ENCODE measurements at places on chromosomes 3 and 15.

GRCh38 chr3:139935016-139935865 is at the start of gene CLSTN2:
Gene CLSTN2, plus strand, starts transcription at chr3:139935185.
- DNase-seq: no peak

- DNase-seq: no peak
These were observed 142.3 kb upstream of the STT3B start for GRCh38 chr3:31390466-31390865.

GRCh38 chr3:116037954-116038911 is 407.1 kb downstream of the LSAMP start:
- DNase-seq: no peak

- no peak for DNase-seq
These were observed 16.8 kb downstream of the HEMK1 start for GRCh38 chr3:50585919-50586762.

- no peak for DNase-seq
These were observed 25.7 kb upstream of the MYLK start for GRCh38 chr3:123909785-123910184.

DNA sequence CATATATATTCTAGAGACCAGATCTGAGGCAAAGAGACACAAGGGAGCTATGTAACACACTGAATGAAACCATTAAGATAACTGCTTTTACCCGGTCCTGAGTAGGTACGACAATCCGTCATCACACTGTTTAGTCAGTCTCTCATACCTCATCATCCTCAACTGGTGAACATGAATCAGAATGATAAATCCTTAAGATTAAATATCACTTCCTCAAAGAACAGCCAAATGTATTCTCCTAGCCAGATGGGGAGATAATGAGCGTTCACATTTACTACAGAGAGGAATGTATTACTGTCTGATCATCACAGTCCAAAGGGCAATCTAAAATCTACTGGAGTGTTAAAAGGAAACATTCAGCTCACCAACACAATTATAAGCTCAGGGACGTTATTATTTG is 319.4 kb upstream of the STAC start:
- DNase-seq: no peak

DNA sequence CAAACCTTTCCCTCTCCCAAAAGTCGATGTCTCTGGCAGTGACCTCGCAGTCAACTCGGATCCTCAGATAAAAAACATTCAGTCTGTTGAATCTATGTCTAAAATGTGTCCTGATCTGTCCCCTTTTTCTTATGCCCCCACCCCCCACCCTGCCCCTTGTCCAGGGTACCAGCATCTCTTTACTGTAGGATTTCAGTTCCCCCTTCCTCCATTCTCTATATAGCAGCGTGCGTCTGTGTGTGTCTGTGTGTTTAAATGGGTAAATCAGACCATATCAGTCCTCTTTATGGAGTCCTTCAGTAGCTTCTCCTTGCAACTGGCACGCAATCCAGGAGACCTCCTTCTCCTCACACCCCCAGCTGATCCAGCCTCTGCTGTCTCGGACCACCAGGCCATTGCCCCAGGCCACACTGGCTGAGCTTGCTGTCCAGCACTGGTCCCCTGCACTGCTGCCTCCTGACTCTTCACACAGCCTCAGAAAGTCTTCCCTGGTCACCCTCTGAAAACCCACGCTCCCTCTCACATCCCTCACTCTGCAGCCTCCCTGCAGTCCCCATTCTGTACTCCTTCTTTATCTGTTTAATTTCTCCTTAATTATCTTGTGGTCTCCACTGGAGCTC is 1.5 kb downstream of the LRRK1 start:
- no peak for DNase-seq

GRCh38 chr3:195210266-195210973 is 60.5 kb downstream of the XXYLT1 start:
- DNase-seq: no peak

GRCh38 chr15:36688310-36689011 is 109.0 kb downstream of the CDIN1 start:
- no peak for DNase-seq

GRCh38 chr3:74347563-74348268 is 266.7 kb downstream of the CNTN3 start:
- DNase-seq: no peak

- DNase-seq: no peak
These were observed 75.0 kb downstream of the COL8A1 start for GRCh38 chr3:99713440-99713839.

DNA sequence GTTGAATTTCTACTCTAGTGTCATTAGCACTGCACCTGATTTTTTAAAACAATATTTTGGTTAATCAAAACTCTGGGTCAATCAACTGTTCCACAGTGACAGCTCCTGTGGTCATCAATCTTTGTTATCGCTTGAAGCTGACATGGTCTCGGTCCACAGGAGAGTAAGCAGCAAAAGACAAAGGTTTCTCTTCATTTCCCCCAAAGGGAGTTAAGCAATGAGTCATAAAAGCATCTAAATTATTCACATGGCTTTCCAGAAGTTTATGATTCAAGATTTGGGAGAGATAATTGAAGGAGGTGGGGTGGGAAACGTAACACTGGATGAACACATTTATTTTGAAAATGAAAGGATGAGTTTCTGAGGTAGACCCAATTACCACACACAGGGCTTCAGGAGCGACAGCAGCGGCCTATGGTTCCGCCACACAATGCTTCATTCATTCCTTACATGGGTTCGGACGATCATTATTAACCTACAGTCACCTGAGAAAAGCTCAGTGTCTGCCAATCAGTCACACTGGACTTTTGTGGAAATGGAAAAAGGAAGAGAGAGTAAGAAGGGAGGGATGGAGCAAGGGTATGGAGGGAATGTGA is 505.1 kb downstream of the FHIT start:
- no peak for DNase-seq

DNA sequence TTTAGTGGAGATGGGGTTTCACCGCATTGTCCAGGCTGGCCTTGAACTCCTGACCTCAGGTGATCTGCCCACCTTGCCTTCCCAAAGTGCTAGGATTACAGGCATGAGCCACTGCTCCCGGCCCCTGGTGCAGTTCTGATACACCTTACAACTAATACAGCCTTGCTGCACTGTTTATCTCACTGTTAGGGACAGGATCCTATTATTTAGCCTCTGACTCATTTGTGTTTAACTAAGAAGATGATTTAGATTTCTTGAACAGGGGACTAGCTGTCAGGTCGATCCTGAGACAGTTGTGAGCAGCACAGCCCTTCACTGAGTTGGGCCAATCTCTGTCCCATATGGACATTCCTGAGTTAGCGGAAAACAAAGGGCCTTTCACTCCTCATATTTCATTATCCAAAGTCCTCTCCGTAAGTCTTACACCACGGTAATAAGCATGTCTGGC is 19.2 kb downstream of the GYG1 start:
- DNase-seq: no peak

DNA sequence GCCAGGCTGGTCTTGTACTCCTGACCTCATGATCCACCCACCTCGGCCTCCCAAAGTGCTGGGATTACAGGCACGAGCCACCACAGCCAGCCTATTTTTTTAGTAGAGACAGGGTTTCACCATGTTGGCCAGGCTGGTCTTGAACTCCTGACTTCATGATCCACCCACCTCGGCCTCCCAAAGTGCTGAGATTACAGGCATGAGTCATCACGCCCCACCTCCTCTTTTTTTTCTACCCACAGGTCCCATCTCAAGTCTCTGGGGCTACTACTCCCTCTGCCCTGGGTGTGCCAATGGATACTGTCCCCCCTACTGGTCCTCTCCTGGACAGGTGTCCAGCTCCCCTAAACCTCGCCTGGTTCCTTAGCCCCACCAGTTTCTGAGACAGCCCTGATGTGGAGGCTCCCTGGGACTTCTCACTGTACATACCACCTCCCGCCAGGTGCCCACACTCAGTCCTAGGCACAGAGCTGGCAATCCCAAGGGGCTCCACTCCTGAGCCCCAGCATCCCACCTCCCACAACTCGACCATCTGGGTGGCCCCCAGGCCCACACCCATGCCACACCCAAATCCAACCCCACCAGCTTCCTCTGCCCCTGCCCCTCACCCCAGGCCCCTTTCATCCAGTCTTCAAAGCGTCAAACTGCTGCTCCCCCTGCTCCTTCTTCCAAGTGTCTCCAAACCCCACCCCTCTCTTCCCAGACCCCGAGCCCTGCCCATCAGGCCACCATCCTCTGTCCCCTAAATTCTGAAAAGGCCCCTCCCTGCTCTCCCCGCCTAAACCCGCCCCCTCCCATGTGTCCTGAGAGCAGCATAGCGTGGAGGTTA is 13.1 kb upstream of the CYP11A1 start:
- DNase-seq: no peak

DNA sequence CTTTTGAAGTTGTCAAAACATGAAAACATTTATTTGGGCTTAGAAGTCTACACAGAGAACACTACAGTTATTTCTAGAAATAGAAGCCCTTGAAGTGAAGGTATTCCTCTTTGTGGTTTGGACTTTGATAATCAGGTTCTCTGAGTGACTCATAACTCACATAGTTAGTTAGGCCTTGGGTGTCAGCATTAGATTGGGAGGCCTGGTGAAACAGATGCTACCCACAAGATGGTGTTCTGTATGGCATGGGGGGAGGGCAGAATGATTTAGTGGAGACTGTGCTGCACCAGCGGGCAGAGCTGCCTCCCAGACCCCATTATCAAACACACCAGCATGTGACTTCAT is 108.9 kb upstream of the ETV5 start:
- DNase-seq: no peak

- no peak for DNase-seq
These were observed 16.0 kb upstream of the C3orf38 start for GRCh38 chr3:88133711-88134263.

- DNase-seq: no peak
These were observed 32.6 kb upstream of the TBC1D5 start for GRCh38 chr3:17775073-17775472.

GRCh38 chr3:10945683-10946287 is 46.8 kb upstream of the SLC6A1 start:
- DNase-seq: no peak

GRCh38 chr3:76040946-76041345 is 255.6 kb upstream of the ZNF717 start:
- no peak for DNase-seq

- DNase-seq: no peak
These were observed 1.1 kb downstream of the WDR72 start for GRCh38 chr15:53758412-53758811.

- no peak for DNase-seq
These were observed 105.9 kb upstream of the HERC1 start for GRCh38 chr15:63939531-63940130.

DNA sequence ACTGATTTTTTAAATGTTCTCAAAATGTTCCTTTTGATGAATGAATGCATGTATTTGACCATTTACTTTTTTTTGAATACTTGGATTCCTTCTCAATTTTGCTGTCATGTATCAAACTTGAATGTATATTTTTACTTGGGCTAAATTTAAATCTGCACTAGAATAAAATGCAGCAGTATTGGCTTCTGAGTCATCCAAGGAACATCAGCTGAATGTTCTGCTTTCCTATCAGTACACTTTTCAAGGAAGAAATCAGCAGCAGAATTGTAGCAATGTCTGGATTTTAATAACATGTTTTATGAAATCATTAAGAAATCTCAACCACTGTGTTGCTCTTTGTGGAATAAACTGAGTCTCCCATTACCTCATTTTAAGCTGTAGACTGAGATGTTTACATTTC is 57.0 kb upstream of the COL6A6 start:
- no peak for DNase-seq

GRCh38 chr3:140388202-140388922 is 289.5 kb upstream of the TRIM42 start:
- no peak for DNase-seq

DNA sequence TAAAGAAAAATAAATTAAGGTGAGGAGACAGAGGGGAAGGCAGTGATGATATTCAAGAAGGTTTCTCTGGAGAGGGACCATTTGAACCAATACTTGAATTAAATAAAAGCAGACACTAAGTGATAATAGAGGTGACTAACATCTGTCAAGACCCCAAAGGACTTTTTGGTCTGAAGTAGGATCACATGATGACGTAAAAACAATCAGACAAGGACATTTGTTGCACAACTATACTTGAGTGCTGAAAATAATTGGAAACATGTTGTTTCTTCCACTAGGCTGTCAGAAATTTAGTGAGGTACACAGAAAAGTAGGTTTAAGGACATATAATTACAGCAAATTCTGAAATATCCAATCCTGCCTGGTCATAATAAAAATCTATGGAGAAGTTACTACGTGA is 179.5 kb downstream of the WNT5A start:
- no peak for DNase-seq

DNA sequence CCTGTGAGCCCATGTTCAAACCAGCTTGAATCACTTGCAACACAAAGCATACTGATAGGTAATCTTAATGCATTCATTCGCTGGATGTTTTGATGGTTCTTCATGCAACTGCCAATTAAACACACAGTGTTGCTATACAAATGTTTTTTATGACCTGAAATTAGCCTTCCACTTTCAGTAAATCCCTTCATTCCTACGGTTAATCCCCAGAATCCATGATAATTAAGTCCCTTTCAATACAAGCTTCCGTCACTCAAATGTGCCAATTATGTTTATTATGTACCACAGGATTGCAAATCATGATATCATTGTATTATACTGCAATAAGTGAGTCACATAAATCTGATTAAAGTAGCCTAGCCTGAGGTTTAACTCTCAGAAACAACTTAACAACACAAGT is 14.5 kb upstream of the LYZL4 start:
- DNase-seq: no peak

- no peak for DNase-seq
These were observed 193.6 kb downstream of the UACA start for GRCh38 chr15:70569714-70570231.

DNA sequence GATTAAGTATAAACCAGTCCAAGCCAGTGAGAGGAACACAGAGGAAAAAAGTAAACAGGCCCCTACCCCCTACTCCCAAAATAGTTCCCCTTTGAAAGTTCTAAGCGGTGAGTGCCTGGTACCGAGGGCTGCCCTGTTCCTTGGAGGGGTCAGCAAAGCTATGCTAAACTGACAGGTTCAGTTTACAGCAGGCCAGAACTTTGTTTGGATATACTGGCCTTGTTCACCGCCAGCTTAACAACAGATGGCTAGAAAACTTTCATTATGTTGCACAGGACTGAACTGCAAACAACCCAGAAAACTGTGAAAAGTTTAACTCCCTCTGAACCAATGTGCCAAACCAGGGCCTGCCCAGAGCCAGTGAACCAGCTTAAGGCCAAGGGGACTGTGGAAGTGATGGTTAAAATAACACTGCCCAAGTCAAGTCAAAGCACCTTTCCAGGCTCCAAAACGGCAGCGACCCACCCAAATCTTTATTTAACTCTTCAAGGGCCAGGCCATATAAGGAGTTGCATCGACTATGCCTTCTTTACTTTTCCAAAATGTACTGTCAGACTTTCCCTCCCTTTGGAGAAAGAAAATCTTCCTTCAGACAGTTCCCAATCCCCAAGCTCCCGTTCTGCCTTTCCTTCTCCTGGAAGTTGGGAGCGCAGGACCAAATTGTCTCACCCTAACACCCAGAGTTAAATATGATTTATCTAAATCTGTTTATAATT is 448.0 kb downstream of the FOXP1 start:
- DNase-seq: no peak
